ENCODE measurements at places on chromosomes 12 and 14.

DNA sequence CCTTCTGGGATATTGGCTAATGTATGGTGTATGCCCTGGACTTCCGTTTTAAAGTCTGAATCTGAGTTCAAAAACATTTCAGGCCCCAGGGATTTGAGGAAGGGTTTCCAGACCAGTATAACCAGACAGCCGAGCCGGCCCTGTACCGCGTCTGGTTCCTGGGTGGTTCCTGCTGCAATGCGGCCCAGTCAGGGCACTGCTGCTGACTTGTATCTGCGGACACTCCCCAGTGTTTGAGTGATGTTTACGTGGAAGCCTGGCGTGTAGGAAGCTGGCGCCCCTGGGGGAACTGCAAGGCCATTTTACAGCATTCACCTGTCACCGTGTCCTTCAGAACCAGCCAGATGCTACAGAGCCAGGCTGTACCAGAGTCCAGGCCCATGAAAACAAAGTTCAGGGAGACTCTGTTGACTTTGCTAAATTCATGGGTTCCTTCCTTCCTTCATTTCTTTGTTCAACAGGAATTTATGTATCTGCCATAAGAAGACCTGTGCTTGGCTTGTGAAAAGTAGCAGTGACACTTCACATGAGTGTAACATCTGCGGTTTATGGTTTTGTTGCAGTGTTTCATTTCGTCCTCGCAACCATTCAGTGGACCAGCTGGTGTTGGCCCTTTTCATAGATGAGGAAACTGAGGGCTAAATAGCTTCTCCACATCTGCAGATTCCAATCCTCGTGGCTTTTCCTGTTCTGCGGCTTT is 16.8 kb downstream of the EML1 start:
- DNase-seq, result no peak

DNA sequence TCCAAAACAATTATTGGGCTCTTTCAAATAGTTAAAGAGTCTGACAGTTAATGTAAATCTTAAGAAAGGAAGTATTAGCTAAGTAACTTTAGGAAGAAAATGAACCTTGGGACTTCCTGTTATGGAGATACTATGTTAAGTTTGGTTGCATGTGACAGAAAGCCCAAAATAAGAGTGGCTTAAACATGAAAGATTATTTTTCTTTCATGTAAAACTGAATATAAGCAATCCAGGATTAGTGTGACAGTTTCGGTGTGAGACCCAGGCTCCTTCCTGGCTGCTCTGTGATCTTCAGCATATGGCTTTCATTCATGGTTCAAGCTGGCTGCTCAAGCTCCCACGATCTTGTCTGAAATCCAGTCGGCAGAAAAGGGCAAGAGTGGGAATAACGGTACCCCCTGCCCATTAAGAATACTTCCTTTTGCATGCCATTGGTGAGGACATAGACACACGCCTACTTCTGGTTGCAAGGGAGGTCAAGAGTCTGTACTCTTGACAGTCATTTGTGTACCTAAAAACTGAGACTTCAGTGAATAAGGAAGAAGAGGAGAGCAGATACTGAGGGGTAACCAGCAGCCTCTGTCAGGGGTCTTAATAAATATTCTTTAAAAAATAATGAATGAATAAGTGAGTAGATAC is 2.2 kb upstream of the RPAP3 start:
- DNase-seq, result no peak

DNA sequence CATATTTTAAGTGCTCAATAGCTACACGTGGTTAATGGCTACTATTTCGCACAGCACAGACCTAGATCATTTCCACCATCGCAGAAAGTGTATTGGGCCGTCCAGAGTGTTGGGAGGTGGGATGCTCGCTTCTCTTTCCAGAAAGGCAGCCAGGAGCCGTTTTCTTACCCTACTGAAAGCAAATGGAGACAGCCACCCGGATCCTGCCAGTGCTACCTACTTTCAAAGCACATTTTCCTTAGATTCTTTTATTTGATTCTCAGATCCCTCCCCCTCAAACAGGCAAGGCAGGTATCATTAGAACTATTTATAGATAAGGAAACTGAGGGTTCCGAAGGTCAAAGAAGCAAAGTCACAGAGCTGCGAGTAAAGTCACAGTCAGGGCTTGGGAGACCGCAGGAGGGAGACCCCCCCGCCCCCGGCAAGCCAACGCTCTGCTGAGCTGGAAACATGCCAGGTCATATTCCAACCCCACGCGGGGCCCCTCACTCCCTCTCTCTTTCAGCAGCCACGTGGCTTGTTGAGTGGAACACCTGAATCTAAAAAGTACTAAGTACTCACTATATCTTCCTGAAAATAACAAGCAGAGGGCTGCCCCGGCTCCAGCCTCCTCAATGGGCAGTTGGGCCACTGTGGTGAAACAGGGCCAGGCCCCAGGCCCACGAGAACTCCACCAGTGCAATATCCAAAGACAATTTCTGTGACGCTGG is 36.2 kb downstream of the PRIMA1 start:
- DNase-seq, result no peak

GRCh38 chr14:63632932-63633514 is 8.6 kb downstream of the WDR89 start:
- no peak for DNase-seq

- no peak for DNase-seq
These were observed at the start of gene SSPN for GRCh38 chr12:26195250-26195640. Gene SSPN (plus strand): TSS chr12:26195573. CDS start chr12:26195673, 100 bp downstream.

DNA sequence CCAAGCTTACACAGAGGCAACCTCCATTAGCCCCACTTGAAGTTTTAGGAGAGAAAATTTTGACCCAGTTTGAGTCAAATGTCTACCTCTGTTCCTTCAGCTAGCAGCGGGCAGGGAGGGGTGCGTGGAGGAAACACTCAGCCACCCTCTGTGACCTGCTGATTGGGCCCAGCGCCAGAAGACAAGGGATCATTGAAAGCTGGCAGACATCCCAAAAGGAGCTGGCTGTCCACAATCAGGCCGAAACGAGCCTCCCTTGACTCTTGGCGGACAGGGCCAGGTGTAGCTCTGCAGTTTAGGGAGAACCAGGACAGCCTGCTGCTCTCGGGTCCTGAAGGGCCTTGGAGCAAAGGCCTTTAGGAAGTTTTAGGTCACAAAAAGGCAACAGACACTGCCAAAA is 41.3 kb downstream of the CD9 start:
- no peak for DNase-seq

Measured in GM12878 (cell line).